ENCODE measurements at places on chromosomes 2 and 18. TPM values are rescaled to one million over a fixed set of nuclear protein-coding genes. Genes with fewer than 3 reads are reported as not detected.

The MC4R gene
- not detected for total RNA-seq

The TMEM200C gene
- total RNA-seq: 0.60 TPM

The EPG5 gene
- total RNA-seq: 35.8 TPM

The HOXD3 gene
- 28.2 TPM for total RNA-seq

The DLGAP1 gene
- 0.52 TPM for total RNA-seq

The CCDC93 gene
- total RNA-seq: 36.4 TPM

The RAPGEF4 gene
- total RNA-seq: 18.6 TPM

The PCARE gene
- not detected for total RNA-seq

The ANKZF1 gene
- total RNA-seq: 73.1 TPM

The OTX1 gene
- 0.36 TPM for total RNA-seq

The HS6ST1 gene
- 56.0 TPM for total RNA-seq

The ATP5MC3 gene
- total RNA-seq: 187 TPM

The APLF gene
- 8.9 TPM for total RNA-seq

The KIF1A gene
- 1.2 TPM for total RNA-seq

The RAMP1 gene
- total RNA-seq: 49.0 TPM

The FBLN7 gene
- total RNA-seq: 8.9 TPM

The PKDCC gene
- total RNA-seq: 60.4 TPM

The LDLRAD4 gene
- 39.7 TPM for total RNA-seq

The MYL1 gene
- total RNA-seq: 0.42 TPM

The SRD5A2 gene
- total RNA-seq: 0.65 TPM

The GNAL gene
- total RNA-seq: 19.4 TPM

The GPR75 gene
- total RNA-seq: 4.4 TPM

The CPLX4 gene
- total RNA-seq: not detected

The PLCD4 gene
- 3.9 TPM for total RNA-seq

The MOCOS gene
- 38.0 TPM for total RNA-seq

The GPR55 gene
- total RNA-seq: 0.39 TPM

The LRP2 gene
- total RNA-seq: 0.13 TPM

The ERBB4 gene
- 10.2 TPM for total RNA-seq

The FOXI3 gene
- not detected for total RNA-seq

The PSMA8 gene
- not detected for total RNA-seq

The CEBPZ gene
- 52.0 TPM for total RNA-seq

The CIB4 gene
- total RNA-seq: not detected

The ABCB11 gene
- total RNA-seq: 0.18 TPM

The PRSS56 gene
- total RNA-seq: not detected

The TMEM37 gene
- 2.2 TPM for total RNA-seq

The KCNG2 gene
- total RNA-seq: not detected

The LIPT1 gene
- total RNA-seq: 14.8 TPM

The TRMT61B gene
- total RNA-seq: 22.8 TPM

The KDSR gene
- total RNA-seq: 57.6 TPM

The LYG2 gene
- total RNA-seq: not detected

The REV1 gene
- 99.6 TPM for total RNA-seq

The TMEM178A gene
- total RNA-seq: 2.9 TPM

The ST8SIA5 gene
- not detected for total RNA-seq

The OR6B2 gene
- not detected for total RNA-seq

The CFAP221 gene
- 2.8 TPM for total RNA-seq

The E2F6 gene
- total RNA-seq: 13.4 TPM

The STARD6 gene
- not detected for total RNA-seq

Data from ureter (tissue), 1 donor.